ENCODE measurements at places on chromosomes 2 and 18.

GRCh38 chr2:191218292-191218898, 26.8 kb upstream of the MYO1B start:
- no peak for DNase-seq

GRCh38 chr2:12538138-12538694, 178.5 kb upstream of the TRIB2 start:
- DNase-seq: no peak

DNA sequence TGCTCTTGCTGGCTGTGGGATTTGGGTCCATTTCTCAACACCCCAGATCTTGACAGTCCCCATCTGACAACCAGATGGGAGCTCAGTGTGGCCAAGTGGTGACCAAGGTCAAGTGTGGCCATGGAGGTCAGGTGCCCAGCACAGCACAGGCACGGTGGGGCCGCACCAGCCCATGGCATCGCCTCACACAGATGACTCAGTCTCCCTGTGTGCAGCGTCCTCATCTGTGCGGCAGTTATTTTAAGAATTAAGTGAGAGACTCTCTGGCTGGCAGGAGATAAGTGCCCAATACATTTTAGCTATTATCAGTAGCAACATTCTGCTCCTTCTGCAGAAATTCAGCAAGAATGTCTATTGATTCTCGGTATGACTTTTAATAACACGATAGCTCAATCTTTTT, 167.2 kb downstream of the DDX1 start:
- no peak for DNase-seq

DNA sequence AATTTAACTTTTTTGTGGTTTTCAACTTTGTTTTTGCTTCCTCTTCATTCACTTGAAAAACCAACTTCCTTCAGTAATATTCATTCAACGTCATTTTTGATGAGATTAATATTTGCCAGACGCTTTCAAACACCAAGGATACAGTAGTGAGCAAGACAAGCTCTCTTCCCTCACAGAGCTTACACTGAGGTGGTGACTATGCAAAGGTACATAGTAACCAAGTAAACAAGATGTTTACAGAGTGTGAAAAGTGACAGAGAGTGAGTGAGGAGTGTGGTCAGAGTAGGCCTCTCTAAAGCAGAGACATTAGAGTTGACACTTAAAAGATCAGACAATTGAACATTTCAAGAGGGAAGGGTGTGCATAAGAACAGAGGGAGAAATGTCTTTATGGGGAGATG, 155.5 kb downstream of the TMEM247 start:
- DNase-seq: no peak

DNA sequence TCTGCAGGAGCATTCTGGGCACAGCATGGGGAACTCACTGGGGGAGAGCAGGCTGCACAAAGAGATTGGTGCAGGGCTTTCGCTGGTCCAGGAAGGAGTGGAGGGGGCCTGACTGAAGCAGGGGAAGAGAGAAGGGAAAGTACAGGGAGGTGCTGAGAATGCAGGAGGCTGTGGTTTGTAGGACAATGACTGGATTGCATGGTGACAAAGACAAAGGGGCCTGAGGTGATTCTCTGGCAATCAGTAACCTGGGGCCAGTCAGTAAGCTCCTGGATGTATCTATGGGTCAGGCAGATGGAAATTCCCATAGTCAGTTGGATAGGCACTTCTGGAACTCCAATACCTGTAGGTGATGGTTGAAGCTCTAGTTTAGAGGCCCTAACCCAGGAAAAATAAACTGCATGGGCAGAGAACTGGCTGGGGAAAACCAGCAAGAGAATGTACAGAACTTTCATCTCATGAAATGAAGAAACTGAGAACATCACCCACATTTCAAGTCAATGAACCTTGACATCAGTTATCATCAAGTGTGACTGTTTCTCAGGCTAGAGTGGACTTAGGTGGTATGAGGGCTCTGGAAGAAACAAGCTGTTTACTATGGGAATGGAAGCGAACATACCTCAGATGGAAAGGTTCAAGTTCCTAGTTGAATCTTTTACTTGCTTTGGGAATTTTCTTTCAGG, 193.2 kb downstream of the TPGS2 start:
- DNase-seq: no peak

- no peak for DNase-seq
Measured at GRCh38 chr2:15684161-15685039, 92.7 kb downstream of the DDX1 start.

- DNase-seq: no peak
Measured at GRCh38 chr2:10889651-10890215, 22.0 kb upstream of the KCNF1 start.

DNA sequence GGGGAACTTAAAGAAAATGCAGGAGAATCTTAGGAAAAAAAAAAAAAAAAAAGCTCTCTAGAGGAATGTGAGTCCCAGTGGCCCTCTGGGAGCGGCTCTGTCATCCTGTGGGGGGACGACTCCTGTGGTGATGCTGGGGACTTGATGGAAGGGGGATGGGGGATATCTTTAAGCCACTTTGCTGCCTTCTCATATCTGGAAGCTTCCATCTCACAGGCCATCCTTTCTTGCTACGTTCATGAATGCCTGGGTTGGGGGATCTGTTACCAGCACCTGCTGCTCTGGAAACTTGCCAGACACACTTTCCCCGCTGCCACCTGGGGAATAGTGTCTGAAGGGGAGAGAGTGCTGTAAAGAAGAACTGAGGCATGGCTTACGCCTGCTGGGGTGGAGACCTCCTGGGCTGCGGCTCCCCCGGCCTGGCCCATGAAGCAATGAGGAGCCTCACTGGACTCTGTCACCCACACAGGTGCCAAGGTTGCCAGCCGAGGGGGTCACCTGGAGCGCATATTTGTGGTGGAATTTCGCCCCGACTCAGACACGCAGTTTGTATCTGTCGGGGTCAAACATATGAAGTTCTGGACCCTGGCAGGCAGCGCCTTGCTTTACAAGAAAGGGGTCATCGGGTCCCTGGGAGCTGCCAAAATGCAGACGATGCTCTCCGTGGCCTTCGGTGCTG, 92.8 kb downstream of the RTN4 start:
- DNase-seq: no peak

- no peak for DNase-seq
Measured at GRCh38 chr2:203586206-203586605, 51.1 kb upstream of the RAPH1 start.

Data from stimulated activated CD4-positive, alpha-beta T cell treated with anti-CD3 and anti-CD28 coated beads, Interleukin-15, amount 100 ng/mL, for 1 hour (primary cell).